ENCODE measurements at places on chromosomes 6 and 20.

GRCh38 chr6:155883741-155884140, 428.1 kb upstream of the NOX3 start:
- no peak for DNase-seq

- DNase-seq, result no peak
Measured at GRCh38 chr6:3165631-3166534, 8.5 kb upstream of the TUBB2A start.

DNA sequence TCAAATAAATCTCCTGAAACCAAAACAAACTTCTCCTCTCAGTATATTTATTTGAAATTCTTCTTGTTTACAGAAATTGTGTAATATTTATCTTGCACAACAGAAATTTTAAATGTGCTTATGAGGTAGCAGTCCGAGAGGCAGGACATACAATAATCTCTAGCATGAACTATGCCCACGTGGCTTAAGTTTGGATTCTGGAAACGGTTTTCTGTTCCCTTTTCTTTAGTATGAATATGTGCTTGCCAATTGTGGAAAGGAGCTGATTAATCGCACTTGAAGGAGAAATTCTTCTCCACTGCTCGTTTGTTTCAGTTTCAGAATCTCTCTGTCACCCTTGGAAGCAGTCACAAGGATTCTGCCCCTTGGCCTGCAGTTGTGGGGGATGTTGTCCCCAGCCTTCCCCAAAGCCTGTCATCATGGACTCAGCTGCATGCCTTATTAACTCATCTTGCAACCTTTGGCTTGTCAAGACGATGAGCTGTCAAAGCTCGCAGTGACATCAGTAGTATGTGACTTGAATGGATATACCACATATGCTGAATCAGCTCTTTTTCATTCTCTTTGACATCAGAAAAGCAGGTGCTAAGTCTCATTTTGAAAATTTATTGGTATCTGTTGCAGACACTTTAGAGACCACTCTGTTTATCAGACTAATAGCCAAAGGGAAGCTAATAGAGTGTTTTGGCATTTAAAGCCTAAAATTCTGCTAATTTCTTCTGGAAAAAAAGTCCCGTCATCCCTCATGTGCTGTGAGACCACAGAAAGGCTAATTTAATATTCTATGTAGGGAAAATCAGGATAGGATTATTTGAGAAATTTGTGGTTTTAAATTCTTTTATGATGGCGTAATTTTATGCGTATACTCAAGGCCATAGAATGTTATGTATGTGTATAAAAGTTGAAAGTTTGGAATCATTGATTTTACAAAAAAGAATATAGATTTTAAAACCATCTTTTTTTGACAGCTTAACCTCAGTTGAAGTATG, 186.8 kb downstream of the ARID1B start:
- DNase-seq, result peak; percentile 43

GRCh38 chr20:8994045-8994444, 74.8 kb upstream of the PLCB4 start:
- no peak for DNase-seq

- DNase-seq, result no peak
Measured at GRCh38 chr20:34751453-34751852, 47.3 kb downstream of the TP53INP2 start.

DNA sequence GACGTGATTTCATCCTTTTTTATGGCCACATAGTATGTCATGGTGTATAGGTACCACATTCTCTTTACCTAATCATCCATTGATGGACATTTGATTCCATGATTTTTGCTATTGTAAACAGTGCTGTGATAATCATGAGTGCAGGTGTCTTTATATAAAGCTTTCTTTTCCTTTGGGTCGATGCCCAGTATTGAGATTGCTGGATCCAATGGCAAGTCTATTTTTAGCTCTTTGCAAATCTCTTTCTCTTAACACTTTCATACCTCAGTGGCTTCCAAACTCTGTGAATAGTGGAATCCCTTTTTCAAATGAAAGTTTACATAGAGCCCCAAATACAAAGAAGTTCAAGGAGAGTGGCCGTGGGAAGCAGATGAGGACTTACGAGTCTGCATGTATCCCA, 105.8 kb upstream of the SPTLC3 start:
- DNase-seq, result no peak

- DNase-seq, result no peak
Measured at GRCh38 chr6:129849456-129849855, 11.7 kb downstream of the TMEM244 start.

GRCh38 chr6:144284478-144284782, 705 bp upstream of the UTRN start:
- no peak for DNase-seq

DNA sequence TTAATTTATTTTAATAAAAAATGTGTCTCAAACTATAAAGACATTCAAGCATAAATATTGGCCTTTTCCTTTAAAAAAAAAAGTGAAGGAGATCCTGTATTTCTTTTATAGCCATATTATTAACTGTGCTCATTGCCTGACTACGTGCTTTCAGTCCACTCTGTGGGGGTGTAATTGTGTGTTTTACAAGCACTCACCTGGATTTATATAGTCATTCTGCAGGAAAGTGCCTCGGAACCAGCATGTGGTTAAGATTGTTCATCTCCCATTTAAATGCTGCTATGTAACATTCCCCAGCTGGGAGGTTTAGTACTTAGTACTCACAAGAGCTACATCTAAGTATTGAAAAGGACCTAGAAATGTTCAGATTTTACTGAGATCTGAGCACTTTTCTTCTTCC, 47.9 kb upstream of the SLC22A16 start:
- no peak for DNase-seq

DNA sequence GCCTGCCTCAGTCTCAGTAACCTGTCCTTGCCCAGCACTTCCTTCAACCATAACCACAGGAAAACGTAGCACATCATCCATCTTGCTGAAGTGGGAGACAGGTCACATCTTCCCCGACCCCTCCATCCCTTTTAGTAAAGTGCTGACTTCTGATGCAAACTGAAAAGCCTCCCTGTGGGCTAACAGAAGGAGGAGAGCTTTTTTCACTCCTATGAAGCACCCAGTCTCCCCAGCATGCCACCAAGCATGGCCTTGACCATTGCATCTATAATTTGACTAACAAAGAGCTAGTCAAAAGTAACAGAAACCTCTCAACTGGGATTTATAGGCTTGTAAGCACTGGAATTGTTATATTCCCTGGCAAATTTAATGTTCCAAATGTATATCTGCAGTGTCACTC, 288.9 kb upstream of the IRAK1BP1 start:
- no peak for DNase-seq

DNA sequence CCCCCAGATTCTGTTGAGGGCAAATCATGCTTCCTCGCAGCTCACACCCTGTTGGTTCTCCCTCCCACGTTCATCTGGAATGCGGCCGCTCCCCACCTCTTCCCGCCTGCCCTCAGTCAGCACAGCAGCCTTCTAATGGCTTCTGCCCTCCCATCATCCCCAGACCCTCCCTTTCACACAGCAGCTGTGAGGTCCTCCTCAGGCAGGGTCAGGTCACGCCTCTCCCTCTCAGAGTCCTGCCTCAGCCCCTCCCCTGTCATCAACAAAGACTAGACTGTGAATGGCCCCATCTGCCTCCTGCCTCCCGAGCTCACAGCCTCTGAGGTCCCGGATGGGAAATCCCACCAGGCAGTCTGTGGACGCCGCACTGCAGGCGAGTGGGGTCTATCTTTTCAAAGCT, 7.9 kb upstream of the BHLHE23 start:
- DNase-seq, result no peak

- DNase-seq, result no peak
Measured at GRCh38 chr6:31038559-31038958, 28.3 kb downstream of the MUC22 start.

GRCh38 chr20:32357375-32357868, 709 bp upstream of the ASXL1 start:
- no peak for DNase-seq

DNA sequence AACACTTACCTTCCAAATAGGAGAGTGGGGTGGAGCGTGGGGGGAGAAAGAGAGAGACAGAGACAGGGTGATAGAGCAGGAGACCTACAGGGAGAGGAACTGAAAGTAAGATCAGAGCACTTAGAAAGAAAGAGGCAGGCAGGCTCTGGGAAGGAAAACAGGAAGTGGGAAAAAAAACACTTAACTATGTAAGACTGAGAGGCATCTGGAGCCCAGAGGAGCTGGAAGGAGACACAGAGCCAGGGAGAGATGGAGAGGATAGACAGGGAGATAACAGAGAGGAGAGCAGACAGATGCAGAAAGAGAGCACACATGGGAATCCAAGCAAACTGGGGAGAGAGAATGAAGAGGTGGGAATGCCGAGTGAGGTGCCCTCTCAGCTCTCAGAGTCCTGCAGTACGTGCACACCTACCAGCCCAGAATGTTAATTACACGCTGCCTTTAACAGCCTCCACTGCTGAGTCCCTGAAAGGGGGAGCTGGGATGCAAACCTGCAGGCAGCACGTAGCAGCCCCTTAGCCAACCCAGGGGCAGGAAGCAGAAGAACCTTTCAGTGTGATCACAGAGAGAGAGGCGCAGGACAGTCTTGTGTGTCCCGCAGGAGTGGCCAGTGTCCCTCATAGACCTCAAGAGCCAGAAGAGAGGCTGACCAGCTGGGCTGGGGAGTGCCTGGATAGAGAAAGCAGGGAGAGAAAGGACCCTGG, 132.7 kb upstream of the LRFN2 start:
- no peak for DNase-seq

- no peak for DNase-seq
Measured at GRCh38 chr6:35145757-35146156, 4.6 kb upstream of the TCP11 start.

- DNase-seq, result peak; percentile 38
Measured at GRCh38 chr20:44644230-44644617, 7.3 kb downstream of the ADA start.

DNA sequence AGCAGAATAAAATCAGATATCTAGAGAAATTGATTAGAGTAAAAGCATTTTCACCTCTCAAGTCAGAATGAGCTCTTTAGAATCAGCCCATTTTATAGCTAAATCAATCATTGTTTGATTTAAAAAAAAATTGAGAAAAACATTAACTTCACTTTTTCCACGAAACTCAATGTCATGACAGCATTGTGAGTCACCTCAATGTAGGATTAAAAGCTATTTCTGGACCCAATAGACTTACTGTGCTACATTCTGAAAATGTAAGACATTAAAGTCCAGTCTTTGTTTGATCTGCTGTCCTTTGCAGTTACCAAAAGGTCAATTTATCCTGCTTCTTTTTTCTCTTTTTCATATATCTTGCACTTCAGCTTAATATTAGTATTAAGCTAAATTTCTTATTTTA, 519.4 kb upstream of the ZNF337 start:
- no peak for DNase-seq

- DNase-seq, result no peak
Measured at GRCh38 chr20:43838703-43839060, 76.0 kb upstream of the TOX2 start.

DNA sequence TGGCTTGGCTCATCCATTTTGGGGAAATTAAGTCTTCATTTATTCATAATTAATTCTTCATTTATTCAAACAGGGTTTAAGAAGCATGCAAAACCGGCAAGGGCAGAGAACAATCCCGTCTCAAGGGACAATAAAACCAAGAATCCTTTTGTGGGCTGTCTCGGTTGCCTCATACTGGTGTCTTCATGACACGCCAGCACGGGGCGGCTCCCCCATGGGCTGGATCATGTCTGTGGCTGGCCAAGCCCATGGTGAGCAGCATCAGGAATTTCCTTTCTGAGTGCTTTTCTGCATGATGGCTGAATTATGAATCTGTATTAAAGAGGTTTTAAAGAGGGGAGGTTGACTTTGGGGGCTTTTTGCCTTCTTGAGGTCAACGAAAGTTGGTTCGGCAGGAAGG, 38.3 kb upstream of the DUSP22 start:
- no peak for DNase-seq
